ENCODE measurements at places on chromosomes 3 and 15.

GRCh38 chr3:63980830-63981498 lies 42.3 kb downstream of the PSMD6 start:
- DNase-seq, result no peak
- peaks cover 38% of the 10 kb centered on the region for H3K4me1 ChIP-seq
- H3K36me3 ChIP-seq, result peaks cover 46% of the 10 kb centered on the region
- no peak overlapping the region for H3K27ac ChIP-seq
- H3K4me3 ChIP-seq, result no peak overlapping the region
- H3K27me3 ChIP-seq, result no peaks in the 10 kb centered on the region

DNA sequence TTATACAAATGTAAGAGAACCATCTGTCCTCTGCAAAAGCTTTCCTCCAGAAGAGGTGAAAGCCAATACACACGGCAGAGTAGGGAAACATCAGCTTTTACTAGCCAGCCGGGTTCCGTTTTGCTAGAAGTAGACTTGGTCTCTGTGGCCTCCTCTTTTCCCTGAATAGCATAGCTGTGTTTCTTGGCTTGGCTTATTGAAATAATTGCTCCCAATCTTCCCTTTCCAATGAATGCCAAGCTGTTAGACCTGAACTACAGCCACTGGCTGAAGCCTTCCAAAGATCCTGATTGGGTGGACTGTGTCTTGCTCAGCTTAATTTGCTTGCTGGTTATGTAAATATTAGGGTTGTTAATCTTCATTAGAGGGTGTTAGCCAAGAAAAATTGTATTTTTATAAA lies 157.8 kb upstream of the ROPN1 start:
- H3K4me1 ChIP-seq, result no peaks in the 10 kb centered on the region
- DNase-seq, result no peak
- H3K27me3 ChIP-seq, result no peaks in the 10 kb centered on the region

DNA sequence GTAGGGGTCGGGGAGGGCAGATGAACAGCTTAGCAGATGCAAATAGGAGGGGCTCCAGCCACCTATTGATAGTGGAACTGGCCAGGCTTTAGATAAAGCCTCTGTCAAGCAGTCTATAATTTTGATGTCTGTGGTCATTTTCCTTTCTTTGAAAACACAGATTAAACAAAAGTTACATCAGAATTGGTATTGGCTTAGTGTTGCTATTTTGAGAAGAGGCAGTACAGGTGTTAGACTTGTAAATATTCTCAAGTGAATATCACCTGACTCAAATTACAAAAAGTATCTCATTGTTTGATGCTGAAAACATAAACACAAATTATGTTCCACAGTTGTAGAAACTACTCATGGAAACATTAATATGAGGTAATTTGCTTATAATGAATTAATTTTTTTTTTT lies 18.1 kb downstream of the GHRL start:
- H3K4me3 ChIP-seq, result no peak overlapping the region
- H3K27ac ChIP-seq, result no peak overlapping the region
- no peak for DNase-seq
- H3K4me1 ChIP-seq, result peaks cover 12% of the 10 kb centered on the region
- peaks cover 64% of the 10 kb centered on the region for H3K36me3 ChIP-seq

- H3K4me1 ChIP-seq, result no peaks in the 10 kb centered on the region
- no peak overlapping the region for H3K27ac ChIP-seq
- H3K36me3 ChIP-seq, result no peaks in the 10 kb centered on the region
- no peak for DNase-seq
- H3K4me3 ChIP-seq, result no peak overlapping the region
Measured at GRCh38 chr3:144549166-144549565, 577.5 kb downstream of the DIPK2A start.

- H3K4me3 ChIP-seq, result no peak overlapping the region
- DNase-seq, result no peak
- peaks cover 11% of the 10 kb centered on the region for H3K36me3 ChIP-seq
- no peak overlapping the region for H3K27ac ChIP-seq
- no peaks in the 10 kb centered on the region for H3K27me3 ChIP-seq
Measured at GRCh38 chr3:113423699-113424098, 17.6 kb downstream of the CFAP44 start.

DNA sequence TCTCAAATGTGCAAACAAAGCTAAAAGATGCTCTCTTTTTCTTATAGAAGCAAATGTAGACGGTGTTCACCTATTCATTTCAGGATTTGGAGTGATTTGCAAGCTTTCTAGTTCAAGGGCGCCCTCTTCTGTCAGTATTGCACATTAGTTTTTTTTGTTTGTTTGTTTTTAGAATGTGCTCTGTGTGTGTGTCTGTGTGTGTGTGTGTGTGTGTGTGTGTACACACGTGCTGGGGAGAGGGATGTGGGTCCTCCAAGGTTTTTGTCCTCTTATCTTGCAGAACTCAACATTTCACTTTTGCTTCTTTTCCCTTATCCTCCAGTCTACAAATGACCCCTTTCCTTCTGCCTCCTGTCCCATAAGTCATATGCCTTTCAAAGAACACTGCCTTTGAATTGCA lies 23.5 kb downstream of the DNAH1 start:
- peaks cover 2% of the 10 kb centered on the region for H3K36me3 ChIP-seq
- DNase-seq, result no peak
- H3K27me3 ChIP-seq, result no peaks in the 10 kb centered on the region
- H3K4me3 ChIP-seq, result no peak overlapping the region
- no peak overlapping the region for H3K27ac ChIP-seq
- no peaks in the 10 kb centered on the region for H3K4me1 ChIP-seq
